ENCODE measurements at places on chromosomes 4 and X.

DNA sequence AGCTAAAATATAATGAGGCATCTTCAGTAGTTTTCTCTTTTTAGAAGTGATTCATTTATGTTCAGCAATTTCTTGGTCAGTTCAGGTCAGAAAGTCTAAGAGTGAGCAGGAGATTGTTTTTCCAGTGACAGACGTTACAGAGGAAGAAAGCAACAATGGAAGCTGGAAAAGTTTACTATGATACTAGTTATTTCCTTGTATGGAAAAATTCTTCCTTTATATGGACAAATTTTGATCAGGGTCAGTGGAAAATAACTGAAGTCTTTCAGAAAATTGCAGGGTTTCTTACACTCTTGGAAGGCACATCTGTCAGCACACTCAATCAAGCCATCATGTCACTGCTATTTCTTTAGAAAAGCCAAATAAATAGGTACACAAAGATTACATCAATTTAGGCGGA is 1120.7 kb downstream of the FAT4 start:
- DNase-seq, result no peak

DNA sequence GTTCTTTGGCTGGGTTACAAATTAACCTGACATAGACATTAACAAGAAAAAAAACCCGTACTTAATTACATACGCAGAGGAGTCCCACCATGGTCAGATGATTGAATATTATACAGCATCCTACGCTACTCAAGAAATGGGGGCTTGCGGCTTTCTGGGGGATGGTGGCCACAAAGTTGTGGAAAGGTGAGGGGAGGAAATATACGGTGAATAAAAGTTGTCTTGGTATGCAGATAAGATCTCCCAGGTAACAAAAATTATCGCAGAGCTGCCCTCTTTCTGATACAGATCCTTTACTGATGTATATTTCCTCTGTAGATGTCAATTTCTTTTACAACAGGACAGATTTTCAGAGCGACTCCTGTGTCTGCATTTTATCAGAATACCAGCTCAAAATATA is 890 bp downstream of the DCAF16 start:
- DNase-seq, result peak; percentile 53

DNA sequence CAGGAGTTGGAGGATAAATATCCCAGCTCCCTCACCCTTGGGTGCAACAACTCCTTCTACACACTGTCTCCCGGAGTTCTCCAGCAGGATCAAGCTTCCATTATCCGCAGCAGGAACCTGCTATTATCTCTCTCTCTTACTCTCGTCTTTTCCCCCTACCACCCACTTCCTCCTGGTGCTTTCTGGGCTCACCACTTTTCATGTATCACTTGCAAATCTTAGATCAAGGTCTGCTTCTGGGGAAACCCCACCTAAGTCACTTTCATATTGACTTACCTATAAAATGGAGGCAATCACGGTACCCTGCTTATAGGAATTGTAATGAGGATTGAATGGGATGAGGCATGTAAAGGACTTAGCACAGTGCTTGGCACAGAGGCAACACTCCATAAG is 589.5 kb downstream of the BCOR start:
- DNase-seq, result no peak

GRCh38 chr4:55051532-55051931 is 73.9 kb downstream of the KDR start:
- no peak for DNase-seq

DNA sequence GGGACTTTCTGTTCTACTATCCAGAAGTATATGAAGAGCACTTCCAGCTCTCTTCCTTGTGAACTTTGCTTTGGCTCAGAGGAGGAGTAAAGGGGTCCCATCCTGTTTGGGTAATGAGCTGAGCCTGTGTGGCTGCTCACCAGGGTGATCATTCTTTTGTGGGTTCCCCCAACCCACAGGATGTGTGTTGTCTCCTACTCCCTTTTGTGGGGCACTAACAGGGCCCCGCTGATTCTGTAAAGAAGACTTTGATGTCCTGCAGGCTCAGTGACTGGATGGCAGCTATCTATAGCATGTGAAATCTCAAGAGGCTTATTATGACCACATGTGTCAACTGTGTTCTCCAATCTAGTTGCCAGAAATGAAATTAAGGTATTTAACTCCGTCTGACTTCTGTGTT is 40.8 kb downstream of the ZNF518B start:
- no peak for DNase-seq

- DNase-seq, result peak; percentile 57
Measured at GRCh38 chr4:168188754-168189153, 96.4 kb downstream of the ANXA10 start.

GRCh38 chr4:28007693-28008092 is 1147.1 kb downstream of the STIM2 start:
- no peak for DNase-seq

GRCh38 chr4:27040356-27040755 is 179.7 kb downstream of the STIM2 start:
- DNase-seq, result no peak

- DNase-seq, result no peak
Measured at GRCh38 chr4:168129802-168130201, 37.5 kb downstream of the ANXA10 start.

DNA sequence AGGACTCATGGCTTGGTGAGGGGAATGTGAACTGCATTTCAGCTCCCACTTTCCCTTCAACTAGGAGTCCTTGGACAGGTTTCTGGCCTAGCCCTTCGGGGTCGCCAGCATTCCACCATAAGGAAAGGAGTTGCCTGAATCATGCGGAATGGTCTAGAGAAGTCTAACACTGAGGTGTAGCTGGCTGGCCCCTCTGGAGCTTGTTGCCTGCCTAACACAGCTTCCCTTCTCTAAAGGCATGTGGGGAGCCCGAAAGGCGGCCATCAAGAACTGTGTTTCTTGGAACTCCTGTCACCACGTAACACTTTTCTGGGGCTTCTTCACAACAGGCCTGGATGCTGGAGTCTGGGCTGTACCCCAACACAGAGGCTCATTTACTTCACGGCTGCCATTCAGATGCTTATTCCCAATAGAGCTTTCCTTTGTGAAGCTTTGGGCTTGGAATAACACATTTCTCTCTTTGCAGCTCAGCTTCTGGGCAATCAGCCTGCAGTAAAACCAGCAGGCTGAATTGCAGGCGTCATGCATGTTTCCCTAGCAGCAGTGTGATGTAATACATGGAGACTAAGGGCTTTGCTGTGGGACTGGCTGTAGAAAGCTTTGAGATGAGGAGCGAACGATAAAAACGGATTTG is 5.4 kb downstream of the GABRQ start:
- DNase-seq, result no peak

DNA sequence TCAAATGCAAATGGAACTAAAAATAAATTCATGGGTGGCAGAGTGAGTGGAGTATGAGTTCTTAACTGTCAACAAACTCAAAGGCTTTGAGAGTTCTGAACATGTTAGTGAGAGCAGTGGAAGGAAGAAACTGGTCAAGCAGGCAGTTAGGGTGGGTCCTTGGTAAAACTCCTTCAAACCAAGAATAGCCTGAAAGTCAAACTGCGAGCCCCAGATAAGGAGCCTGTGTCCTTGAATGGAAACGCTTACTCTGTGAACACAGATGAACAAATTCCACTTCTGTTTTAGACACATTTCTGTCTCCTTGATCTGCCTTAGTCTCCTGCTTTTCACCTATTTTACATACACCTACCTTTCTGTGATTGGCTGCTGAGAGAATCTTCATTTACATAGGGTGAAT is 129.4 kb upstream of the PCDH18 start:
- DNase-seq, result peak; percentile 79

GRCh38 chr4:140448162-140448561 is 20.7 kb upstream of the CLGN start:
- DNase-seq, result no peak
